ENCODE measurements at places on chromosomes 1 and 21.

DNA sequence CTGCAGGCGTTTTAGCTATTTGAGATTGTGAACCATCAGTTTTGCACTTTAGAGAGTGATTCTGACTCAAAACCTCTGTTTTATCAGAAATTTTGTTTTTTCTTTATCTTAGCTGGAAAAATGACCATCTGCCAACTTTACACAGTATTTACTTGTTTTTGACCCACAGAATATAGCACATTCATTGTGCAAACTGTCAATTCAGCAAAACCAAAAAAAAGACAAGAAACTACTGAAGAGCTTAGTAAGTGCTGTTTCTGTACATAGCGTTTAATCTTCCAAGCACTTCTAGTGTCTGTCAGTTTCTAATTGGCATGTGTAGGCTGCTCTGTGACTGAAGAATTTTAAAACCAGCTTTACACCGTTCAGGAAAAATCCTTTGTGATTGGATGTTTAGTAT lies 76.0 kb upstream of the VANGL1 start:
- no peak for DNase-seq

GRCh38 chr1:23908453-23909341 lies 4.5 kb downstream of the CNR2 start:
- DNase-seq, result no peak

DNA sequence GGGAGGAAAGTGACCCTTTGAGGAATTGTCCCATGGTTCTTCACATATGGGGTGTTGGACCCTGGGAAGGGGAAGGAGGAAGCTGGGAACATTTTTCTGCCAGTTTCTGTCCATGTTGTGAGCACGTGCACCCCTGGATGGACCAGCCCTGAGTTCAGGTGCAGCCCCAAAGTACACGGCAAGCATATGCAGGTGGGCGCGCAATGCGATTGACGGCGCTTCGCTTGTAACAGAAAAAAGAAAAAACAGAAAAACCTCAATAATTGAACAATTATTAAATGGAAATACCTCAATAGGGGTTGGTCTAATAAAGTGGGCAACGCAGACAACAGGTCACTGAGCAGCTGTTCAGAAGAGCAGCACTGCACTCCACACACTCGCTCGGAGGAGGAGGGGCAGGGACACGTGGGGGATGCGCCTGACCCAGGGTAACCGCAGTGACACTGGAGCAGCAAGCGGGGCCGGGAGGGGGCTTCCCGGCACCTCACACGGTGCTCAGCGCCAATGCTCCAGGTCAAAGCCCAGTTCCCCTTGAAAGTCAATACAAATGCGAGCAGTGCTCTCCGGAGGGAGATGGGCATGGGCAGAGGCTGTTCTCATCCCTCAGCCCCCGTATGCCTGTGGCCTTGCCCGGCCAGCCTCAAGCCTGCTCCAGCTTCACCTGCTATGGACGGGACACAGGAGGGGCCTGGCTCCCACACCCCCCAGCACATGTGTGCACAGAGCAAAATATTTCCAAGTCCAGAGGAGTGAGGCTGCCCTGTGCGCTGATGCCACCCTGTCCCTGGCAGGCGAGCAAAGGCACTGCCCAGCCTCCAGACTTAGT lies 6.6 kb upstream of the ACTRT2 start:
- DNase-seq, result no peak

DNA sequence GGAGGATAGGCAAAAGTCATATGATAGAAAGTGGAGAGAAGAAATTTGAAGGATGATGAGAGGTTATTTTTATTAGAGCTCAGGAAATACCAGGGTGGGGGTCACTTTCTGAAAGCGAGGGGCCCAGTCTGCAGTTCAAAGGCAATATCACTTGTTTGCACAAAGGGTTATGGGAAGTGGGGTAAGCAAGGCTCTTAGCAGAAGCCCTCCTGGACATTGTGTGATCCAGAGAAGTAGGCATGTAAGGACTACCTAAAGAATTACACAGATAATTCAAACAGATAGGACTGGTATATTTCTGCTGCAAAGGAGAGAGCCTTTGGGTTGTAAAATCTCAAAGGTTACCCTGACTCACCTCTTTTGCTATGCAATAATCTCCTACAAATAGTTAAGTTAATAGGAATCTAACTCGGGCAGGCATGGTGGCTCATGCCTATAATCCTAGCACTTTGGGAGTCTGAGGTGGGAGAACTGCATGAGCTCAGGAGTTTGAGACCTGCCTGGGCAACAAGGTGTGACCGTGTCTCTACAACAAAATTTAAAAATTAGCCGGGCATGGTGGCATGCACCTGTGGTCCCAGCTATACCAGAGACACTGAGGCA lies 25.2 kb upstream of the PRRC2C start:
- DNase-seq, result no peak

DNA sequence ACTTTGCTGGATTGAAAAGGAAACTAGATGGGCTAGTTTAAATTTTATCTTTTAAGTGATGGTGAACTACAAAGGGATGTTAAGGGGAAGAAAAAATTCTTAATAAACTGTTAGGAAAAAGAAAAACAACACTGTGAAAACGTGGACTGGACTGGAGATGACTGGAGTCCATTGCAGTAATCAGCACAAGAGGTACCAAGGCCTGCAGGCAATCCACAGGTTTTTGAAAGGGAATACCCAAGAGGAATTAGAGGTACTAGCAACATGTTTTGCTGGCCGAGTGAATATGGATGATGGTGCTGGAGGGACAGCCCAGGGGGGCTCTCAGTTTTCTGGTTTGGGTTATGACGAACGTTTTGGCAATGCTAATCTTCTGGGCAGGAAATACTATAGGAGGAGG lies 39.0 kb upstream of the SLC30A10 start:
- DNase-seq, result no peak
